Right cardiac atrium (tissue), 5 donors: ENCODE measurements at places on chromosomes 5 and 9. TPM values are rescaled to one million over a fixed set of nuclear protein-coding genes. Genes with fewer than 3 reads are reported as not detected.
A peak's percentile ranks its signal among the peaks of the same experiment; 100 is the strongest.

- DNase-seq: no peak
Measured at GRCh38 chr5:27158171-27158570, 119.8 kb upstream of the CDH9 start.

GRCh38 chr5:68381060-68381459 lies 165.5 kb downstream of the PIK3R1 start:
- DNase-seq: no peak

- DNase-seq: no peak
Measured at GRCh38 chr5:157356576-157356975, 90.7 kb downstream of the CYFIP2 start.

GRCh38 chr9:70954596-70955143 lies 166.8 kb downstream of the TRPM3 start:
- no peak for DNase-seq

DNA sequence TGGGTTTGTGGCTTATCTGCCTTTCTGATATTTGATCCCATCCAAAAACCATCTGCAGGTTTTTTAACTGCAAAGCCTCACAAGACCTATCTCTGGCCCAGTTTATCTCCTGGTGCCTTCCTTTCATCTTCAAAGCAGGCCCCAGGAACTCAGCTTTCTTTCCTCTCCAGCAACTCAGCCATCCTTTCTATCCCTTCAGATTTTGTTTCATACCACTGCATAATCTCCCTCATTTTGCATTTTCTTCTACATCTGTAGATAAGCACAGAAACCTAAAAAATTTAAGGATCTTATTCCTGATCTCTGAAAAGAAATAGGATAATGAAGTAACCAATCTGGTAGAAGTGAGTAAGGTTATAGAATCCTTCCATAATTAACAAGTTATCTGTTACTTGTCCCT lies 19.5 kb upstream of the ERCC6L2 start:
- DNase-seq: no peak

DNA sequence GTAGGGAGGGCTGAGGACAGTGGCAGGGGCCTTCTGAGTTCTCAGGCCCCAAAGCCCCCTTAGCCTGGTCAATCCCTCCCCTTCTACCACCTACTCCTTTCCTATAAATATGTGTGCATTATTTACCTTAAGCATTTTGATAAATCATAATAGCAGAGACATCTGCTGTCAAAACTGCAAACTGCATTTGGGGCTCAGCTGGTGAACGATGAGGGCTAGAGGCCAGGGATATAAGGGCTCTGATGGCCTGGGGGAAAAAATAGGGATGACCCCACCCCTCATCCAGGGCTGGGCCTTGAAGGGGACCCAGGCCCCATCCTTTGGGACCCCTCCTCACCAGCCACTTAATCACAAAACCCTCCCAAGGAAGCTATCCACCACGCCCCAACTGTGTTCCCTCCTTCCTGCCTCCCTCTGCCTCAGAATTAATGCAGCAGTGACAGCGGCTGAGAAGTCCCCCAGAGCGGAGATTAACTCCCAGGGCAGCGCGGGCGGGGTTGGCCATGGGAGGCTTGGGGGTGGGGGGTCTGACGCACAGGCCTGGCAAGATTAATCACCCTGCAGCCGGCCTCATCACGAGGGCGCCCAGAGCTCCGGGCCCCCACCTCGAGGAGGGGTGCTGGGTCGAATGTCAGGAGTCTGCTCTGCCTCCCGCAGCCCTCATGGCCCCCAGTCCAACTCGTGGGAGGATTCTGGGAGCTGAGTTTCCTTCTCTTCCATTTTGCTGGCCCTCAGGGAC lies 42.1 kb downstream of the CXXC5 start:
- DNase-seq: peak; percentile 69

DNA sequence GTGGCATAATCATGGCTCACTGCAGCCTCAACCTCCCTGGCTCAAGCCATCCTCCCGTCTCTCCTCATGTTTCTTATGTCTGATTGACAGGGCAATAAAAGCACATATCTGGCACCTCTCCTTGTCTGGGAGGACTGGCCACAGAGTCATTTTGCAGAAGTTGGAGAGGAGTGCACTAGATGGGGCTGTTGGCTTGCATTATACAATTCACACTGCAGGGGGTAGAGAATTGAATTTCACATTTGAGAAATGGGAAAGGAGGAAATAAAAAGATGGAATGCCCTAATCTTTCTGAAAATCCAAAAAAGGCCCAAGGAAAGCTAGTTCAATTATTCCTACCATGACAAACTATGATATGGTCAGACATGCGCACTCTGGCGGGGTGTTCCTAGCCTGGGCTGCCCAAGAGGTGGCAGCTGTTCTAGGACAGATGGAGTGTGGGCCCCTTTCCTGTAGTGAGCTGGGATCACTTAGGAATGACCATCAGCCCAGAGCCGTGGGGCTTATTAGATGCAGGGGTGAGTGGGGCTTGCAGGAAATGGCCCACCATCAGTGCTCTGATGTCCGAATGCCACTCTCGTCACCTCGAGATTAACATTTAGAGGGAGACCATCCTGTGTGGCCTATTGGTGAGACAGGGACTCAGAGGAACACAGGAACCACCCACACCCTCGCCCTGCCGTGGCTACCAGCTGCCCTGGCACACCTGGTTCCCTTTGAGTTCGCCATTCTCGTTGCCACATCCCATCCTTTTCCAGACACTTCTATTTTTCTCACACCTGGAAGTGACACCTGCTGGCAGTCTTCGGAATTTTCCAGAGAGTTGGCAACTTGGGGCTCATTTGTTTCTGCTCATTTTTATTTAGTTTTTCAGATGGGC lies 21.8 kb upstream of the ANKRD18A start:
- no peak for DNase-seq

- no peak for DNase-seq
Measured at GRCh38 chr5:148205044-148205806, 2.4 kb downstream of the SPINK6 start.

- no peak for DNase-seq
Measured at GRCh38 chr5:141940695-141941271, 17.1 kb downstream of the DELE1 start.

GRCh38 chr5:3845230-3845629 lies 249.6 kb downstream of the IRX1 start:
- no peak for DNase-seq

C1QTNF3 gene
- total RNA-seq: 2.5 TPM

AGXT2 gene
- not detected for total RNA-seq

IFNA4 gene
- total RNA-seq: not detected

ASS1 gene
- 45.4 TPM for total RNA-seq

CCDC180 gene
- 2.0 TPM for total RNA-seq

GFI1B gene
- total RNA-seq: 0.56 TPM

IQGAP2 gene
- 9.2 TPM for total RNA-seq

SYK gene
- 6.6 TPM for total RNA-seq
